ENCODE measurements at places on chromosomes 6 and 20. TPM values are rescaled to one million over a fixed set of nuclear protein-coding genes. Genes with fewer than 3 reads are reported as not detected.

The CAP2 gene
- polyA plus RNA-seq: 34.3 TPM

The GSTA1 gene
- polyA plus RNA-seq: 0.24 TPM

The NOX3 gene
- not detected for polyA plus RNA-seq

The TFAP2A gene
- polyA plus RNA-seq: 1.1 TPM

The CFB gene
- 39.6 TPM for polyA plus RNA-seq

The FAM209B gene
- polyA plus RNA-seq: 0.28 TPM

The TPD52L1 gene
- 160 TPM for polyA plus RNA-seq

The EDN3 gene
- 0.24 TPM for polyA plus RNA-seq

The GGTLC1 gene
- polyA plus RNA-seq: not detected

The CEP85L gene
- polyA plus RNA-seq: 7.8 TPM

The ASIP gene
- polyA plus RNA-seq: 0.80 TPM

The C4B gene
- polyA plus RNA-seq: 142 TPM

The RSPH9 gene
- 0.60 TPM for polyA plus RNA-seq

The TP53INP2 gene
- 47.1 TPM for polyA plus RNA-seq

The IL17F gene
- polyA plus RNA-seq: not detected

The CDH26 gene
- polyA plus RNA-seq: 1.4 TPM

The HSPA12B gene
- polyA plus RNA-seq: 11.8 TPM

The MROH8 gene
- polyA plus RNA-seq: 1.8 TPM

The COL9A3 gene
- 9.8 TPM for polyA plus RNA-seq

The WFDC10B gene
- 6.9 TPM for polyA plus RNA-seq

The ENPP1 gene
- polyA plus RNA-seq: 3.8 TPM

The MYB gene
- 0.18 TPM for polyA plus RNA-seq

The SIRPD gene
- polyA plus RNA-seq: 0.53 TPM

The ZC2HC1B gene
- polyA plus RNA-seq: not detected

Measured in urinary bladder (tissue), 4 donors.